ENCODE measurements at places on chromosomes 5 and 9. TPM values are rescaled to one million over a fixed set of nuclear protein-coding genes. Genes with fewer than 3 reads are reported as not detected.

DNA sequence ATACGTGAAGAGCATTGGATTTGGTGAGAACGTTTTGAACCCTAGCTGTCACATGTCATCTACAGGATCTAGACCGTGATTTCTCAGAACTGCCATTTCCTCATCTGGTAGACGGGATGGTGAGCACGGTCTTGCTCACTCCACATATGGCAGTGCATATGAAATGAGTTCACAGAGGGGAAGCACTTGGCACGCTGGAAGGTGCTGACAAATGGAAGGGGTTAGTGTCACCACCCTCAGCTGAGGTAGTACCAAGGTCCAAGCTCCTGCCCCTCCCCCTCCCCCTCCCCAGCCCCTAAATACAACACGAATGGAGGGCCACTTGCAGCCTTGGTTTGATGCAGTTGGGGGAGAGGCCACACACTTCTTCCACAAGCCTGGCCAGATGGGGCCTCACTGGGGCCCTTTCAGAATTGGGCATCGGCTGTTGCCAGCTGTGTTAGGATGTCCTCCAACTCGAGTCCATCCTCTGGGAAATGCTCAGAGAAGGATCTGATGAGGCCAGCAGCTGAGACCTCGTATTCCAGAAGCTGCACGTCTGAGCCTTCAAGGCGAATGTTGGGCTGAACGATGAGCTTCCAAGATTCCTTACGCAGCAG lies 322.4 kb downstream of the ANXA1 start:
- H3K27ac ChIP-seq: no peak overlapping the region
- DNase-seq: no peak
- no peaks in the 10 kb centered on the region for H3K4me1 ChIP-seq
- H3K27me3 ChIP-seq: no peaks in the 10 kb centered on the region
- H3K4me3 ChIP-seq: no peak overlapping the region

- no peak for DNase-seq
- H3K4me3 ChIP-seq: no peak overlapping the region
These were observed 113.7 kb downstream of the LHFPL2 start for GRCh38 chr5:78534905-78535200.

- no peak overlapping the region for H3K4me3 ChIP-seq
- no peak for DNase-seq
- H3K36me3 ChIP-seq: no peaks in the 10 kb centered on the region
- H3K4me1 ChIP-seq: peaks cover 9% of the 10 kb centered on the region
These were observed 32.8 kb downstream of the PDGFRB start for GRCh38 chr5:150122536-150123481.

DNA sequence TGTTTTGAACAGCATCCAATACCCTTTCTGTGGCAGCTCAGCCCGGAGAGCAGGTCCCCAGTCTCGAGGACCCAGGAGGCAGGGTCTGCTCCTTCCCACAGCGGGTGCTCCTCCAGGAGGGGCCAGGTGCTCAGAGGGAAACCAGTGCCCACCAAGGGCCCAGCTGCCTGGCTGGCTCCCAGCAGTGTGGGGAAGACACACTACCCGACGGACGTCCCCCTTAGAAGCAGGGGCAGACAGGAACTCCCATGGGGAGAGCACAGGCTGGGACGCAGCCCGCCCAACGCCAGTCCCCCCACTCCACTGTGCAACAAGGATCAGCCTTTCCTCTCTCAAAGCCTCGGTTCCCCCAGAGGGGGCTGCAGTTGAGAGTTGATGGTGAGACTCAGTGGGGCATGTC lies 57.6 kb downstream of the ADAMTS2 start:
- H3K4me1 ChIP-seq: no peaks in the 10 kb centered on the region
- H3K27me3 ChIP-seq: peaks cover 10% of the 10 kb centered on the region
- no peak overlapping the region for H3K27ac ChIP-seq
- DNase-seq: no peak
- no peaks in the 10 kb centered on the region for H3K36me3 ChIP-seq

DNA sequence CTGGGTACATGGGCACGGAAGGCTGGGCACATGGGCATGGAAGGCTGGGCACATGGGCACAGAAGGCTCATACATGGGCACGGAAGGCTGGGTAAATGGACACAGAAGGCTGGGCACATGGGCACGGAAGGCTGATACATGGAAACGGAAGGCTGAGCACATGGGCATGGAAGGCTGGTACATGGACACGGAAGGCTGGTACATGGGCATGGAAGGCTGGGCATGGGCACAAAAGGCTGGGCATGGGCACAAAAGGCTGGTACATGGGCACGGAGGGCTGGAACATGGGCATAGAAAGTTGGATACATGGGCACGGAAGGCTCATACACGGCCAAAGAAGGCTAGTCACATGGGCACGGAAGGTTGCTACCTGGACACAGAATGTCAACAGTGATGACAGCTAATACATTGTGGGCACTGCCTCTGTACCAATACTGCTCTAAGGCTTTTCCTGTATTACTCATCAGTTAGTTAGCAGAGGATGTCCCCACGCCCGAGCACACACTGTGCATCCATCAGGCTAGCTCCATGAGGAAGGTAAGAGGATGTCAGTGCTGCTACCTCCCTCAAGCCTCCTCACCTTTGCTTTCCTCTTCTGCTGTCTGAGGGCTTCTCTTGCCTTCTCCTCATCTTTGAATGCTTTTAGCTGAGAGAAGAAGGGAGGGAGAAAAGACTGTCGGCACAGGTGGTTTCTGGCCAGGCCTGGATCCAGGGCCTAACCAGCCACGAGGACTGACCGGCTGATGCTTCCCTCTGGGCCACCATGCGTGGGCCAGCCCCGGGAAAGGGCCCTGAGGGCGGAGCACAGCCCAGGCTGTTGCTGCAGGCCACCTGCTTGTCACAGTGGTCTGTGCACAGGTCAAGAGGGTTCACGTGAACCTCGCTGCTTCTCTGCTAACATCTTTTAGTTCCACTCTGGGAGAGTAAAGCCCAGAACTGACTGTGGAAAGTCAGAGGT lies 14.3 kb downstream of the GPX3 start:
- no peak for DNase-seq
- no peak overlapping the region for H3K4me3 ChIP-seq
- peaks cover 91% of the 10 kb centered on the region for H3K36me3 ChIP-seq
- no peaks in the 10 kb centered on the region for H3K27me3 ChIP-seq
- H3K4me1 ChIP-seq: peaks cover 14% of the 10 kb centered on the region

DNA sequence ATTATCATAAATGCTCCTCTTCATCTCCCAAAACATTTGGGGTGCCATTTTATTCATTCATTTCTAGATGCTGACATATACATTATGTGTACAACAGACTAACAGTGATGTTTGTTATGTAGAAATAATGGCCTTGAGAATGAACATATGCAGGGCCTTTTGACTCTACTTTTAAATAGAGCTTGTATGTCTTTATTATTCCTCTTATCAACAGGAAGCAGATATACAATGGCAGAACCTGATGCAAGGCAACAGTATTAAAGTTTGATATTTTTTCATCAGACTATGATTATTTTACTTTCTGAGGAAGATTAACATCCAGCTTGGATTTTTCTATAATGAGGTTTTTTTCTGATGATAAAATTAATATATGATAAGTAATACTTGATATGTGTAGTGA lies 44.1 kb downstream of the SNX18 start:
- H3K27ac ChIP-seq: no peak overlapping the region
- H3K4me1 ChIP-seq: peaks cover 17% of the 10 kb centered on the region
- no peak for DNase-seq
- no peaks in the 10 kb centered on the region for H3K36me3 ChIP-seq

- no peak overlapping the region for H3K27ac ChIP-seq
- no peaks in the 10 kb centered on the region for H3K4me1 ChIP-seq
- peaks cover 33% of the 10 kb centered on the region for H3K27me3 ChIP-seq
- DNase-seq: no peak
- no peaks in the 10 kb centered on the region for H3K36me3 ChIP-seq
These were observed 110.6 kb downstream of the PLPPR1 start for GRCh38 chr9:101139082-101139481.

- no peak overlapping the region for H3K4me3 ChIP-seq
- H3K4me1 ChIP-seq: peaks cover 9% of the 10 kb centered on the region
- H3K36me3 ChIP-seq: peaks cover 8% of the 10 kb centered on the region
These were observed 4.7 kb upstream of the TMEM210 start for GRCh38 chr9:137176302-137177182.

GRCh38 chr5:116044073-116044472 lies 11.8 kb downstream of the ARL14EPL start:
- no peak overlapping the region for H3K27ac ChIP-seq
- H3K4me1 ChIP-seq: no peaks in the 10 kb centered on the region
- no peaks in the 10 kb centered on the region for H3K27me3 ChIP-seq
- no peak for DNase-seq

DNA sequence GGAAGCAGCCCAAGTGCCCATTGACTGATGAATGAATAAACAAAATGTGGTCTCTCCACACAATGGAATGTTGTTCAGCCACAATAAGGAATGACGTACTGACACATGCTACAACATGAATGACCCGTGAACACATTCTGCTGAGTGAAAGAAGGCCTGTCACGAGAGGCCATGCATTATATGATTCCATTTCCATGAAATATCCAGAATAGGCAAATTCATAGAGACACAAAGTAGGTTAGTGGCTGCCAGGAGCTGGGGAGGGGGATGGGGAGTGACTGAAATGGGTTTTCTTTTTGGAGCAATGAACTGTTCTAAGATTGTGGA lies 41.4 kb downstream of the BICD2 start:
- peak; percentile 23 for DNase-seq
- H3K4me1 ChIP-seq: peaks cover 16% of the 10 kb centered on the region
- H3K27ac ChIP-seq: no peak overlapping the region
- H3K36me3 ChIP-seq: peaks cover 22% of the 10 kb centered on the region
- H3K27me3 ChIP-seq: no peaks in the 10 kb centered on the region

DNA sequence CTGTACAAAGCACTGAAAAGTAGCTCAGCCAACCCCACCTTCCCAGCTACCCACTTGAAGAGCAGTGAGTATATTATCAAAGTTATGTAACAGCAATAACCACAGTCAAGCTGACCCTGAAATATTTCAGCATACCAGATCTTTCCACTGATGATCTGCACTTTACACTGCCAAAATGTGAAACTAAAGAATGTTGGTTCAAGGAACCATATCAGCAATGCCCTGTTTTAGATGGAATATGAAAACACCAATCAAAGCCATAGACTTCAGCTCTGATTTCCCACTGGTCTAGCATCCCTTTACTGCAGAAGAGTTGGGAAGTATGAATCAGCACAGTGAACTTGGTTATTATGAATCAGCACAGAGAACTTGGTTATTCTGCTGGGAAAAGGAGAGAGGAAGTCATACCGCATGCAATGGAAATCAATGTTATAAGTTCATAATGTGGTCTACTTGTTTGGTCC lies 20.0 kb downstream of the CEMIP2 start:
- H3K4me1 ChIP-seq: peaks cover 38% of the 10 kb centered on the region
- peaks cover 61% of the 10 kb centered on the region for H3K36me3 ChIP-seq
- no peaks in the 10 kb centered on the region for H3K27me3 ChIP-seq
- H3K27ac ChIP-seq: no peak overlapping the region

DNA sequence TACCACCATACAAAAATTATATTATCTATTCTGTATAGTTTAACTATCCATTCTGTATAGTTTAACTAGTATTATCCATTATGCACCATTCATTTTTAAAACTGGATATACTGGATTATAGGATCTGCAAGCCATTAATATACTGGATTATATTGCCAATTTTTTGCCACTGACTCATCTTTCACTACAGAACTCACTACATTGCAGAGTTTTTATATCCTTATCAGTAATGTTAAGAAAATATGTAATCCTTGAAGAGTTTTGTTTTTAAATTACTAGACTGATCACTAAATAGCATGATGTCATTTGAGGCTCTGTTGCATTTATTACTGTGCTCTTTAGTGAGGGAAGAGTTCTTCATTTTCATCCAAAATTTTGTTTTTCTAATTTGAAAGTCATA lies 109.8 kb upstream of the SNX2 start:
- no peaks in the 10 kb centered on the region for H3K27me3 ChIP-seq
- no peaks in the 10 kb centered on the region for H3K36me3 ChIP-seq
- H3K4me1 ChIP-seq: peaks cover 9% of the 10 kb centered on the region
- H3K27ac ChIP-seq: no peak overlapping the region

DNA sequence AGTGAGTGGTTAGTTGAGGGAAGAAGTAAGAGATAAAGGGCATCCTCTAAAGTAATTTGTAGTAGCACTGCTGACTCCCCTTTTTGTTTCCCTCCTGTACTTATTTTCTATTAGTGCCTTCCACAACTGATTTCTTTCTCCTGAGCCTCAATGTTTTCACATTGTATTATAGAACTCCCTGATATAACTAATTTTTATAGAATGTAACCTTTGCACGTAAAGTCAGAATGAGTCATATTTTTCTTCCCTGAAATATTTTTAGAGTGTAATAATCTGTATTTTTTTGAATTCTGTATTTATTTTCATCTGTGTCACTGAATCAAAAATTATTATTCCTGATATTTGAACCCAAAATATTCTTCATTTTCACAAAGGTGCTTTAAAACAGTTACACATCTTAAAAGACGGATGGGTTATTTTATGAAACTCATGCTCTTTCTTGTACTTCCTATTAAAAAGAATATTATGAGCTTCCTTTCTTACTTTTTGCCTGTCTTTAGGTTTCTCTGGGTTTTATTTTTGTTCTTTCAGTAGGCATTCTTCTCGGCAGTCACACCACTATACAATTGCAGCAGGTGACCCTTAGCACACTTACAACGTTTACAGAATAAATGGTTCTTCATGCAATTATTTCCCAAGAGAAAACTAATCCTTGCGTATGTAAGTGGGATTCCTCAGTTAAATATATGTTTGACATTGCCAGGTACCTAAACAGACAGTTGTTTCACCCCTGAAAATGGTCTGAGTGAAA lies 30.5 kb upstream of the DMRTA1 start:
- H3K4me1 ChIP-seq: peaks cover 28% of the 10 kb centered on the region
- no peaks in the 10 kb centered on the region for H3K27me3 ChIP-seq
- H3K36me3 ChIP-seq: no peaks in the 10 kb centered on the region
- DNase-seq: no peak

DNA sequence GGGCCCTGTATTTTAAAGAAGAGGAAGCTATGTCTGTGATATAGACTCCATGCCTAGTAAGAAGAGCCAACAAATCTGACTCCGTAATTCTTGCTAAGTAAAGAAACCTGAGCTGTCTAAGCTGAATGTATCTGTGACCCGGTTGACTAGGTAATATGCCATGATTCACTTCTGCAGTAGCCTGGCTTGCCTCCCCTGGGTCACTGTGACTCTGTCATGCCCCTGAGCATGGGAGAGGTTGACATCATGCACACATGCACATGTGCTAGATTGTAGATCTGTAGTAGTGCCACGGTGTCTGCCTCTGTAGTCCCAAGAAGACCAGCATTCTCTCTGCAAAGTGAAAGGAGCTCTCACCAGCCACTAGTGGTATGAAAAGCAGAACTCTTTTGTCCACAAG lies 9.1 kb downstream of the SLC22A5 start:
- no peaks in the 10 kb centered on the region for H3K4me1 ChIP-seq
- no peak for DNase-seq
- H3K27ac ChIP-seq: no peak overlapping the region
- H3K36me3 ChIP-seq: peaks cover 7% of the 10 kb centered on the region
- no peak overlapping the region for H3K4me3 ChIP-seq
- no peaks in the 10 kb centered on the region for H3K27me3 ChIP-seq

GRCh38 chr5:132103969-132104391 lies 30.4 kb downstream of the CSF2 start:
- H3K27ac ChIP-seq: peak overlapping the region; percentile 86
- peaks cover 54% of the 10 kb centered on the region for H3K4me1 ChIP-seq
- peaks cover 4% of the 10 kb centered on the region for H3K36me3 ChIP-seq
- no peak overlapping the region for H3K4me3 ChIP-seq
- H3K27me3 ChIP-seq: no peaks in the 10 kb centered on the region

The MACROH2A1 gene
- 365 TPM for total RNA-seq

The IRX4 gene
- total RNA-seq: not detected

The NOTCH1 gene
- 11.7 TPM for total RNA-seq

The MARCOL gene
- not detected for total RNA-seq
